A549 treated with RU486 at 1 μM for 4 hours (cell line): ENCODE measurements at places on chromosomes 4 and X. TPM values are rescaled to one million over a fixed set of nuclear protein-coding genes. Genes with fewer than 3 reads are reported as not detected.

The DYNLT3 gene
- total RNA-seq = 10.7 to 18.6 TPM (median 16.8 TPM) in 5 replicates

The COX7B2 gene
- not detected in 5 replicates for total RNA-seq

The TLR6 gene
- total RNA-seq = 2.8 to 4.1 TPM (median 3.8 TPM) in 5 replicates

The CLGN gene
- 3.8 to 7.0 TPM (median 5.6 TPM) in 5 replicates for total RNA-seq

The DMRTC1B gene
- total RNA-seq = 0.09 TPM in 1 of 5 replicates, not detected in the others
